ENCODE measurements at places on chromosomes 12 and 14.

- no peak for DNase-seq
Measured at GRCh38 chr14:23434488-23435222, 805 bp downstream of the MYH7 start.

GRCh38 chr12:111981987-111982386 is 31.0 kb downstream of the TMEM116 start:
- no peak for DNase-seq

DNA sequence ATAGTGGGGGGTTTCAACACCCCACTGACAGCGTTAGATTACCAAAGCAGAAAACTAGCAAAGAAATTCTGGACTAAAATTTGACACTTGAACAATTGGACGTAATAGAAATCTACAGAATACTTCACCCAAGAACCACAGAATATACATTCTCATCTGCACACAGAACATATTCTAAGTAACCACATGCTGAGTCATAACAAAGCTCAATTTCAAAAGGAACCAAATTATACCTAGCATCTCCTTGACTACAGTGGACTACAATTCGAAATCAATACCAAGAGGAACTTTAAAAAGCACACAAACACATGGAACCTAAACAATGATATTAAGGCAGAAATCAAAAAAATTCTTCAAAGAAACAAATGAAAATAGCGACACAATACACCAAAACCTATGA is 871.6 kb upstream of the MDGA2 start:
- DNase-seq, result no peak

DNA sequence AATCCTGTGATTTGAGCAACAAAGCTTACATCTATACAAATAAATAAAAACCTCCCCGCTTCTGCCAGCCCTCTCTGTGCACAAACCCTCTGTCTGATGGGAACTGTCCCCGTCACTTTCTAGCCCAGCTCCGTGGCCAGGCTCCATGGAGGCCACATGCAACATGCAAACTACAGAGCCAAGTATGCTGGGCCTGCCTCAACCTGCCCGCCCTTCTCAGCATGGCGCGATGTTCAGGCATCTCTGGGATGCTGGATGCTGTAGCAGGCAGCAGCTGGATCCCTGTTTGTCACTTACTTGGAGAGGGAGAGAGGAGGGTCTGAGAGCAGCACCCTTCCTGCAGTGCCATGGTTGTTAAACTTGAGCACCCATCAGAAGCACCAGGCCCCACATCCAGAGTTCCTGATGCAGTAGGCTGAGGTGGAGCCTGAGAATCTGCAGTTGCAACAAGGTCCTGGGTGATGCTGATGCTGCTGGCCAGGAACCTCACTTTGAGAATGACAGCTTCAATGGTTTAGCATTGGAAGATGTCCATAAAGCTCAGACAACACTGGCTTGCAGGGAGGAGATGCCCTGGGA is 32.4 kb downstream of the CLMN start:
- DNase-seq, result no peak

GRCh38 chr12:105457026-105457425 is 126.5 kb downstream of the C12orf75 start:
- DNase-seq, result no peak

DNA sequence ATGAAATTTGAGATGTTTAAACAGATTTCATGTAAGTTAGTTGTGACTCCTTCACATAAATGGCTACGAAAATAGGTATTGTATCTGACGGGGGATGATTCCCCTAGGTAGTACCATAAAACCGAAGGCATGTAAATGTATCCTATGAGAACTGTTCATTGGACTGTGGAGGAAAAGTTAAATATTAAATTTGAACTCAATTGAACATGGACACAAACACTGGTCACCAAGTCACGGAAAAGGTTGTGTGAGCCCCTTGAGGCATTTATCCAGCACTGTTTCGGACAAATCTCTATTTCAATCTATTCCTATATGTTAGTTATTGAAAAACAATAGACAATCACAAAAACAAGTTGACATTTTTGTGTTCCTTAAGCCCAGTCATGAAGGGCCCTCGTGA is 1014.3 kb upstream of the NOVA1 start:
- DNase-seq, result no peak

- no peak for DNase-seq
Measured at GRCh38 chr12:39989501-39989900, 116.4 kb downstream of the SLC2A13 start.

DNA sequence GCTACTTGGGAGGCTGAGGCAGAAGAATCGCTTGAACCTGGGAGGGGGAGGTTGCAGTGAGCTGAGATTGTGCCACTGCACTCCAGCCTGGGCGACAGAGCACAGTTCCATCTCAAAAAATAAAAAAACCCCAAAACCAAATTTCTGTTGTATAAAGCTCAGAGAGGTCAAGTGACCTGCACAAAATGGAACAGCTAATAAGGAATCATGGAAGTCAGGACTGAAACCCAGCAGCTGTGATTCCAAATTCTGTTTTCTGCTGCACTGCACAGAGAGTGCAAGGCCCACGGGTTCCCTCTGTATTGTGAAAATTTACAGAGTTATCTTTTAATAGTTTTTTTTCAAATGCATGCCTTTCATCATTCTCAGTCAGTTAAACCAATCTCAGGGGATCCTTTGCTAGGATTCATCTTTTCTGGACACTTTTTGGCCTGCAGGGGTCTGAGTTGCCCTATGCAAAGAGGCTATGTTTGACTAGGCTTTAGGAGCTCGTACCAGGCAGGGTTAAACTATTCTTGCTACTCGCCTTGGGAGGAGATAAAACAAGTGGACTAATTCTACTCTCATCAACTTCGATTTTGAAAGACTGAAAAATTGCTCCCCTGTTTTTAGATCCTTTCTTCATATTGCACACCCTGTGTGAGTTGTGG is 26.1 kb upstream of the AACS start:
- no peak for DNase-seq

DNA sequence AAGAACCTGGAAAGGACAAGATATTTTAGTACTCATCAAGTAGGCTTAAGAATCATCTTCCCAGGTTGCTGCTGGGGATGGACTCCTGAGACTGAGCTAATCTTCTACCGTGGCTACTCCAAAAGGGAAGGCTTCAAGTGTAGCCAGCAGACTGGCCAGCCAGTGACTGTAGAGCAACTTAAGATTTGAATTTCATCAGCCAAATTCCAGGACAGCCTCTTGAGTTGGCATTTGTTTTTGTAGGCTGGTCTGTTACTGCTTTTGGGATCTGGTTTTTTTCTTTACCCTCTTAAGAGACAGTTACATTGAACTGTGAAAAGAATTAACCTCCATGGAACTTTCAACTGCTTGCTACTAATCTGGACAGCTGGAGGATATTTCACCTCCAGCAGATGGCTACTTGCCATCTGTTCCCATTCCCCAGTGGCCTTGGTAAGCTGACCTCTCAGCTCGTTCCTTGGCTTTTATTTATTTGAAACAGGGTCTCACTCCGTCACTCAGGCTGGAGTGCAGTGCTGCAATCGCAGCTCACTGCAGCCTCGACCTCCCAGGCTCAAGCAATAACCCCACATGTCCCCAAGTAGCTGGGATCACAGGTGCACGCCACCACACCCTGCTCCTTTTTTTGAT is 20.7 kb downstream of the VTI1B start:
- DNase-seq, result no peak

Data from CD4-positive, alpha-beta T cell treated with Interleukin-1 beta for 1 hour (primary cell).